ENCODE measurements at places on chromosomes 5 and 9.

GRCh38 chr5:142053426-142054151 lies 40.8 kb upstream of the GNPDA1 start:
- H3K27ac ChIP-seq = no peak overlapping the region
- H3K36me3 ChIP-seq = no peaks in the 10 kb centered on the region

DNA sequence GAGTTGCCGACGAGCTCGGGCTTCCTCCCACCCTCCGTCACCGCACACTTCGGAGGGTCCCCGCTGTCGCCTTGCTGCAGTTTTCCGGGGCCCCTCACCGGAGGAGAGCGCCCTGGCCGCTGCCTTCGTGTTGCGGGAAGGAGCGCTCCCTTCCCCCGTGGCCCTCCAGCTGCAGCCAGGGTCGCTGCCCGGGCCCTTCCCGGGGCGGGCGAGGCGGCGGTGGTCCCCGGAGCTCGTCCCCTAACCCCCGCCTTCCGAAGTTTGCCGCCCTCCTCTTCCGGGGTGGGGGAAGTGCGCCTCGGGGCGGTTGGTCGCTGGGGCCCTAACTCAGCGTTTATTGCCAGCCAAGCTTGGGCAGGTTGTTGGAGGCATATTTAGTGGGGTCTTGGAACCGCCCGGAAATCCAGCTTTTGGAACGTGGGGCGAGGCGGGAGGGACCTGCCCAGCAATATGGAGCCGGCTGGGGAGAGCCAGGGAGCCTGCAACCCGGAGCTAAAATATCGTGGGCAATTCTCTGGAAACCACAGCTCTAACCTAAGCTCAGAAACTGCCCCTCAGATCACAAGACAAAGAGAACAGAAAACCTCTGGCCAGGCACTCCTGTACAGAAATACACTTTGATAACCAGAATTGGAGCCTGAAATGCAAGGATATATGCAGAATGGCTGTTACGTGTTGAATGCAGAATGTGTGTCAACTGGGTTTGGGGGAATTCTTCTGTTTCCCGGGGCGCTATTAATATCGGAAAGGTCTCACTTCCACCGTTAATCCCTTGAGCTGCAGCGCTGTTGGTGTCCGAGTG lies 890 bp downstream of the PIK3R1 start:
- peaks cover 44% of the 10 kb centered on the region for H3K4me1 ChIP-seq
- H3K4me3 ChIP-seq = peak overlapping the region; percentile 91
- peak; percentile 64 for DNase-seq
- peak overlapping the region; percentile 85 for H3K27ac ChIP-seq
- H3K27me3 ChIP-seq = no peaks in the 10 kb centered on the region

GRCh38 chr5:56496581-56497063 lies 263.5 kb upstream of the ANKRD55 start:
- H3K27me3 ChIP-seq = no peaks in the 10 kb centered on the region
- H3K4me1 ChIP-seq = peaks cover 21% of the 10 kb centered on the region
- no peak overlapping the region for H3K27ac ChIP-seq

DNA sequence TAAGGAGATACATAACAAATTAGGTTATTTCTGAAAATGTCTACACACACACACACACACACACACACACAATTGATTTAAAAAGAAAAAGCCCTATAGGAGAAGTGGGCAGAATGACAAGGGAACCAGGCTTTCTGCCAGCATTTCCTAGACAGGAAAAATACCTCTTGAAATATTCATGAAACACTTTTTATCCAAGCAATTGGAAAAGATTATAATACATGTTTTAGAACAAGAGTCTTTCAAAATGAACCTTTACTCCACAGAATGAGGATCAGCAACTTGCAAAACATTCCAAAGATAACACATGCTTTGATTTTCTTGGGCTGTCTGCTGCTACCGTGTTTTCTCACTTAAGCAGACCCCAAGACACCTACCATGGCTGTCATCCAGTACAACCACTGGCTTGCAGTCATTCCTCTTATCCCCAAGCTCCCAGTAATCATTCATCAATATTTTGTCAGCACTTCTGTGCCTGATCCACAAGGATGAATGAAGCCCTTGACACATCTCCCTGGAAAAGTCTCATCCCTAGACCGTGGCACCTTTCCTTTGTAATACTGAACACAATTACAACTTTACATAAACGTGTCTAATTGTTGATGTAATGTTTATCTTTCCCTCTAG lies 717.1 kb upstream of the ZNF608 start:
- no peak overlapping the region for H3K4me3 ChIP-seq
- no peaks in the 10 kb centered on the region for H3K4me1 ChIP-seq
- H3K36me3 ChIP-seq = no peaks in the 10 kb centered on the region
- no peak for DNase-seq

- H3K27ac ChIP-seq = no peak overlapping the region
- no peaks in the 10 kb centered on the region for H3K36me3 ChIP-seq
- no peak overlapping the region for H3K4me3 ChIP-seq
Measured at GRCh38 chr5:132055441-132055807, 5.0 kb upstream of the IL3 start.

- peak overlapping the region; percentile 4 for H3K4me3 ChIP-seq
- peak overlapping the region; percentile 43 for H3K27ac ChIP-seq
- peaks cover 28% of the 10 kb centered on the region for H3K4me1 ChIP-seq
- no peaks in the 10 kb centered on the region for H3K36me3 ChIP-seq
Measured at GRCh38 chr9:35618854-35619799, 914 bp upstream of the CD72 start.

GRCh38 chr5:136023958-136024541 lies 4.7 kb upstream of the TGFBI start:
- no peaks in the 10 kb centered on the region for H3K36me3 ChIP-seq
- no peak for DNase-seq
- H3K27me3 ChIP-seq = peaks cover 27% of the 10 kb centered on the region
- no peak overlapping the region for H3K27ac ChIP-seq

DNA sequence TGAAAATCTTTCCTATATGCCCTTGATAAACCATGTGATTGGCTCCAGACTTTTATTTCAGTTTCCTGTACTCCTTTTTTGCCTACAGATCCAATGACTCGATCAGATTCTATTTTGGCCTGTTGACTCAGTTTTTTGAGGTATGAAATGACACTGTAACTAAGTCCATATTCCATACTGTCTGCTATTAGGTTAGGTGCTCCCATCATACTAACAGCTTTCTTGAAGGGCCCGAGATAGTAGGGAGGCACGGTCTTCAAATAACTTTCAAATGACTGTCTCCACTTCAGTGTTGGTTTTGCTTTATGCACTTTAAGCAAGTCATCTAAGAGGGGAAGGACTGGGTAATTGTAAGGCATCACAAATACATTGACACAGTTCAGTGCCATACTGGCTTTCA lies 295.4 kb upstream of the DAB2 start:
- no peak for DNase-seq
- no peaks in the 10 kb centered on the region for H3K4me1 ChIP-seq
- no peaks in the 10 kb centered on the region for H3K27me3 ChIP-seq
- no peak overlapping the region for H3K27ac ChIP-seq
- H3K4me3 ChIP-seq = no peak overlapping the region
- H3K36me3 ChIP-seq = no peaks in the 10 kb centered on the region
